ENCODE measurements at places on chromosomes 7 and 10.

- no peak for DNase-seq
These were observed 194.0 kb downstream of the AHR start for GRCh38 chr7:17492437-17492836.

DNA sequence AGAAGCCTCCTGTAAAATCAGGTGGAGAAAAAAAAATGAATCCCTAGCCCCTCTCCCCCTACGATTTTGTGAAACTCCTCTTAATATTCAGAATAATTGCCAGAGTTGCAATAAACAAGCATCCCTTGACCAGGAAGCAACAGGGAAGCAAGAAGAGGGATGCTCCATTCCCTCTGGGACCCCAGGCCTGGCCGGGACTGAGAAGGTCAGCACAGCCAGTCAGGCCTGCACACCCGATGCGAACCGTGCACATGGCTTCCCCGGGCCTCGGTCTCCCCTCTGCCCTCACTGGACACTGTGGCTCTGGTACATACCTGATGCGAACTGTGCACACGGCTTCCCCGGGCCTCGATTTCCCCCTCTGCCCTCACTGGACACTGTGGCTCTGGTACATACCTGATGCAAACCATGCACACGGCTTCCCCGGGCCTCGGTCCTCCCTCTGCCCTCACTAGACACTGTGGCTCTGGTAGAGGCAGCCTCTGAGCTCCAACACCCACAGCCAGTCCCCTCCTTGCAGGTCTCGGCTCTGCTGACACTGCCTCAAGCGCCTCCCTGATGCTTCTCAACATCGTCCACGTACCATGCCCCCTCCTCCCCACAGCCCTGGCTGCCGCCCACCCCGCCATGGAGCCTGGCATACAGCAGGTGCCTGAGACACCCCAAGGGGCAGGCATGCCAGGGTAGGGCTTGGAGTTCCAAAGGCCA, 138.6 kb downstream of the DIP2C start:
- no peak for DNase-seq

- DNase-seq = no peak
These were observed 53.6 kb upstream of the EBF3 start for GRCh38 chr10:130017631-130018022.

DNA sequence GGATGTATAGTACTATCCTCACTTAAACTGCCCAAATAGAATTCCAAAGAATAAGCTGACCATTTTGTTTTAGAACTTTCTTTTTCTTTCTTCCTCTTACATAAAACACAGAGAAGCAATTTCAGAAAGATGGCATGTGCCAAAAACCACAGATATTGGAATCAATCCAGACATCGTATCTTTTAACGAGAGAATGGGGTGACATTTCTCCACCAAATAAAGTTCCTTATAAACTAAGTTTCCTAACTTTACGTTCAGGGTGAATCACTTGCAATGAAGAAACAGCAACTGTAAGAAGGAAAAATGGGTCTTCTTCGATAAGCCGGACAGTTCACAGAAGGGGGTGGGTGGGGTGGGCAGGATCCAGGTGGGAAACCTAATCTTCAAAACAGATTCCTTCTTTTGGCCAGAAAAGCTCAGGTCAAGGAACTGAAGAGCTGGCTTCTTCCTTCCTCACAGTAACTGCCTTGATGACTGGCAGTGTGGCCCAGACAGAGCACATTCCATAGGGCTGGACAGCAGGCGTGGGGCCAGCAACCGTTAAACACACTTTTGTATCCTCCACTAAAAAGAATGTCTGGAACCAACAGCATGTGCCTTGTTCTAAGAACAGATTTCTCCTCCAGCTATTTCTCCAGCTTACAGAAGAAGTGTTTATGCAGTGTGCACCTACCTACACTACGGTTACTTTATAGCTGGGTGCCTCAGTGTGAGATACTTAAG, 31.5 kb downstream of the CREB3L2 start:
- DNase-seq = peak; percentile 43

- no peak for DNase-seq
These were observed 51.5 kb downstream of the SLK start for GRCh38 chr10:104018471-104018870.

DNA sequence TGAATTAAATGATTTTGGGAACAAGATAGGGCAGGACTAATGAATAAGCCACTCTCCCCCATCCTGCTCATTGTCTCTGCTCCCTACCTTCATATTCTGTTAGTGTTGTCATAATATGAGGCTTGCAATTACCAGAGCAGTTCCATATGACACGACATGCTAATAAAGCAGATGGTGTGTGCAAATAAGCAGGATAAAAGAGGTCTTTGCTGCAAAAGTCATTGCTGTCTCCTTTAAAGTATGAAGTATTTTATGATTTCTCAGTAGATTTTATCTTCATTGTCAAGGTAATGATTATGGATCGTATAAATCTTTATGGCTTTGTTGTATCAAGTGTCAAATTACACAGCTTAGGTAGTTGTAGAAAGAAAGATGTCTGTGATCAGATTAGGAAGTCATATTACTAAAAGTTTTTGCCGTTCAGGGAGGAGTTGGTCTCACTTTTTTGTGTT, 114.8 kb downstream of the SDK1 start:
- DNase-seq = no peak

DNA sequence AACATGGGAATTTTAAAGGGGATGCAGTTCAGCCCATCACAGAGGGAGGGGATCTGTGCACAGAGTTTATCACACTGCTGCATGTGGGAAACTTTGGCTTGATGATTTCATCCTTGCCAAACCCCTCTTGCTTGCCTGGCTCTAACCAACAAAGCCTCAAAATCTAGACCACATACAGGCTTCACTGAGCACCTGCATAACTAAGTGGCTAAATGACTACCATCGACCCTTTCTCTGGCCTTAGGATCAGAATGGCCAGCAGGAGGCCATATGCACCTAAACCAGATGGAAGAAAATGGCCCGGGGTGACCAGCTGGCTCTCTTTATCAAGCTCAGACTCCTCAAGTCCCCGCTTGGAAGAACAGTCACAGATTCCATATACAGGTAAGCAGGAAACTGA, 15.6 kb upstream of the ZNF25 start:
- no peak for DNase-seq

GRCh38 chr10:6146013-6146785, 56.5 kb upstream of the PFKFB3 start:
- DNase-seq = no peak

DNA sequence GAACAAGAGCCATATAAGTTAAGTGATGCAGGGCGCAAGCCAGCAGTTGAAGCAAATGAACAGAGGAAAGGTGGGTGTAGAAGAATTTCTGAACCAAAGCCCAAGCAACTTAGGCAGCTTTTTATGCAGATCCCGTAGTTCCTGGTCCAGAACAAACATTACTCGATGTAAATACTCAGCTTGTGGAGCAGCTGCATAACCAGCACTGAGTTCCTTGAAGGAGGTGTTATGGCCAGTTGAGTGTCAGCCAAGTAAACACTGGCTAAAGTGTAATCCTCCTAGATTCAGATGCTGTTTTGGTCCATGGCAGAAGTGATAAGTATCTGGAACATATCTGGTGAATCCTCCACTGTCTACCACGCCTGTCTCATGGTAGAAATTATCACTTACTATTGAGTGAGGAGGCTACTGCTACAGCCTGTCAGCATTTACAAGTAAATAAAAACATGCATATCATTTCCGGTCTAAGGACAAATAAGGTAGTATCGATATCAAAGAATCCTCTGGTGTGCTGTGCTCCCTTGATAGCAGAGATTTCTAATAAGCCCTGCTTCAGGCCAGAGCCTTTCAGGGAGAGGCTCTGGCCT, 213.9 kb downstream of the DYNC1I1 start:
- DNase-seq = no peak

DNA sequence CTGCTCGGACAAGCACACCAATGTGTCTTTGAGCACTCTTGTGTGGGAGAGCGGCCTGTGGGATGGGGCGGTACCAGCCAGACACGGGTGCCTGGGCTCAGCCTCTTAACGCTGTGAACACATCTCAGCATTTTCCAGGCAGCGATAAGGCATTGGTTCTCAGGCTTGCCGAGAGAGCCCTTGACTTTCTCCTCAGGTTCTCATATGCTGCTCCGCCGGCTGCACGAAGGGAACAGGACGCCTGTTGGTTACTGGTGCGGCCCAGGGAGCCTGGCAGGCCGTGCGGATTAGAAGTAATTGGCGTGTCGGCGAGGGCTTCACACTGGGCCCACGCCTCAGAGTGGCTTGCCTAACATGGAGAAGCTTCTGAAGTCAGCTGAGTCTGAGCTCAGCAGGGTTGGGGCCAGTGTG, 456.7 kb upstream of the FOXK1 start:
- DNase-seq = no peak

DNA sequence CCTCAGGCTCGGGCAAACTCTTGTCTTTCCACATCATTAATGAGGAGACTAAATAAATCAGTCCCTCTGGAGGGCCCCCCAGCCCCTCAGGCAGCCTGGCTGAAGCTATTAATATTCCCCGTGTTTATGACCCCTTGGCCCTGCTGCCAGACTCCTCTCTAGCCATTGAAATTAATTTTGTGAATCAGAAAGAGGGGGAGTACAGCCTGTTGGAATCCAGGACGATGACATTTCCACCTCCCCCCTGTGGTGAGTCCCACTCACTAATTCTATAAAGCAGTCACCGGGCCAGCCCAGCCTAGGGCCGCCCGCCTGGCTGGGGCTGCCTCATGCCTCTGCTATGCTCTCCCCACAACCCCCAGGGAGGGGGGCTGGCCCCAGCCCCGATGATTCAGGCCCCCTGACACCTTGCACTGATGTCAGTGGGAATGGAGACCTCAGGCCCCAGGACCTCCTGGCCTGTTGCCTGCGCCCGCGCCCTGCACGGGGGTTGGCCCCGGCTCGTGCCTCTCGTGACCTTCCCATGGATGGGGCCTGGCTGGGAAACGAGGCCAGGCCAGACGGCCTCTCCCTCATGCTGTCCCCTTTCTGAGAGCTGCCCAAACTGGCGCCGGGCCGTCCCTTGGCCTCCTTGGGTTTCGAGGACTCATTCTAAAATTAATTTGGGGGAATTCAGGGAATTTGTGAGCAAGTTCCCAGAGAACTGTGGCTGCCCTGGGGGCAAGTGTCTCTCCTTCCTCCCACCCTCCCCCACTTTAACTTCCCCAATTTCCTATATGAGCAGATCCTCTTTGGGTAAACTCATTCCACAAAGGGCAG, 34.0 kb downstream of the TMEM270 start:
- no peak for DNase-seq

GRCh38 chr10:117562896-117563737, 20.6 kb downstream of the EMX2 start:
- DNase-seq = no peak

GRCh38 chr10:57716884-57717283, 550.8 kb downstream of the IPMK start:
- DNase-seq = no peak

- DNase-seq = no peak
These were observed 510.2 kb upstream of the KLF6 start for GRCh38 chr10:4294996-4295792.

- no peak for DNase-seq
These were observed 901.9 kb downstream of the LRMDA start for GRCh38 chr10:76333326-76333725.

- no peak for DNase-seq
These were observed 34.5 kb downstream of the ATXN7L1 start for GRCh38 chr7:105841866-105842265.

DNA sequence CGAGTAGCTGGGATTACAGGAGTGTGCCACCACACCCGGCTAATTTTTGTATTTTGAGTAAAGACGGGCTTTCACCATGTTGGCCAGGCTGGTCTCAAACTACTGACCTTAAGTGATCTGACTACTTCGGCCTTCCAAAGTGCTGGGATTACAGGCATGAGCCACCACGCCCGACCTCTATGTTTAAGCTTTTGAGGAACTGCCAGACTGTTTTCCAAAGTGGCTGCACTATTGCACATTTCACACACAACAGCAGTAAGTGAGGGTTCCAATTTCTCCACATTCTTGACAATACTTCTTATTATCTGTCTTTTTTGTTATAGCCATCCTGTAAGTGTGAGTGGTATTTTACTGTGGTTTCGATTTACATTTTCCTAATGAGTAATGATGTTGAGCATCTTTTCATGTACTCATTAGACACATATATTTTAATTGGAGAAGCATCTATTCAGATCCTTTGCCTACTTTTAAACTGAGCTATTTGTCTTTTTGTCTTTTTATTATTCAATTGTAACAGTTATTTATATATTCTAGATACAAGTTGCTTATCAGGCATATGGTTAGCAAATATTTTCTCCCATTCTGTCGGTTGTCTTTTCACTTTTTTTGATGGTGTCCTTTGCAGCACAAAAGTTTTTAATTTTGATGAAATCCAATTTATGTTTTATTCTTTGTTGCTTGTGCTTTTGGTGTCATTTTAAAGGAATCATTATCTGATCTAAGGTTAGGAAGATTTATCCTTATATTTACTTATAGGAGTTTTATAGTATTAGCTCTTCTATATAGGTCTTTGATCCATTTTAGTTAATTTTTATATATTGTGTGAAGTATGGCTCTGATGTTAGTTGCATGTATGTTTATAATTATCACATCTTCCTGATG, 12.8 kb upstream of the IRF5 start:
- DNase-seq = no peak

GRCh38 chr7:129307592-129307991, 82.8 kb downstream of the AHCYL2 start:
- DNase-seq = no peak

- DNase-seq = no peak
These were observed 8.5 kb downstream of the AHR start for GRCh38 chr7:17307000-17307399.

DNA sequence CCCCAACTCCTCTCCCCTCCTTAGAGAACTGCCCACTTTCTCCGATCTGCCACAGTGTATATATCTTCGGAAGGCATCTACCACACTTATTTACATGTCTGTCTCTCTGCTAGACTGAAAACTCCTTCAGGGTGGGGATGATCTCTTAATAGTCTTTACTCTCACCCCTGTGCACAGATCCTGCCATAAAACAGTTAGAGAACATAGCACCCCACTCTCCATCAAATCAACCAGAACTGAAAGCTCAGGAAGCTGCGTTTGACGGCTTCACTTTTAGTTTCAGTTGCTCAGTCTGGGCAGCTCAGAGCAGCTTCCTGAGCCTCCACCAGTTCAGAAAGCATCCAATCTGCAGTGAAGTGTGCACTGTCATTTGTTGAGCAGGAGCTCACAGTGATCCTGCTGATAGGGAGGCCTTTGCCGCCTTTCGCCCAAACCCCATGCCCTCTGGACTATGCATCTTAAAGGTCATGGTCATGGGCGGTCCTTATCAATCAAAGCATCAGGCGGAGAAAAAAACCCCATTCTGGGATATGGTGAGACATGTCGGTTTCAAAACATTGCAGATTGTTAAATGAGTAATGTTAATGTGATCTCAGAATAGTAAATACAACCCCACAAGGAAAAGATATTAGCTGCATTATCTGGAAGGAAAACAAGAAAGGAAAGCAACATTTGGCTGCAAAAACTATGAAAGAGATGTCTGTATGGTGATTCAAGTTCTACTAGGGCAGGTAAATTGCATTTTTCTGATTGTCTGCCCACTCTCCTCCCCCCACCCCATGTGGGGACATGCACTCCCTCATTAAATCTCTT, 167.1 kb upstream of the ADO start:
- DNase-seq = no peak

GRCh38 chr10:93039721-93040120, 20.9 kb upstream of the CYP26C1 start:
- no peak for DNase-seq

All from hindlimb muscle (tissue), 1 donor.